Fibroblast of skin of back (primary cell): ENCODE measurements at places on chromosomes 2 and 18.

- DNase-seq: peak; percentile 93
Observed at GRCh38 chr2:232901736-232902578, 31.9 kb downstream of the SNORC start.

DNA sequence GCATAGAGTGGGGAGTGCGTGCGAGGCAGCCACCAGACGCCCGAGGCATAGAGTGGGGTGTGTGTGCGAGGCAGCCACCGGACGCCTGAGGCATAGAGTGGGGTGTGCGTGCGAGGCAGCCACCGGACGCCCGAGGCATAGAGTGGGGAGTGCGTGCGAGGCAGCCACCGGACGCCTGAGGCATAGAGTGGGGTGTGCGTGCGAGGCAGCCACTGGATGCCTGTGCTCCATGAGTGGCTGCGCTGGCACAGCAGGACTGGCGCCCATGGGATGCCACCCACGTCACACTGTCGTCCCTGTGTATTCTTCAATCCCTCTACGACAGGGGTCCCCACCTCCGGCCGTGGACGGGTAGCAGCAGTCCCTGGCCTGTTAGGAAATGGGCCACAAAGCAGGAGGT is 221.9 kb downstream of the HDAC4 start:
- DNase-seq: no peak

GRCh38 chr18:393574-393957 is 106.9 kb downstream of the COLEC12 start:
- DNase-seq: no peak

DNA sequence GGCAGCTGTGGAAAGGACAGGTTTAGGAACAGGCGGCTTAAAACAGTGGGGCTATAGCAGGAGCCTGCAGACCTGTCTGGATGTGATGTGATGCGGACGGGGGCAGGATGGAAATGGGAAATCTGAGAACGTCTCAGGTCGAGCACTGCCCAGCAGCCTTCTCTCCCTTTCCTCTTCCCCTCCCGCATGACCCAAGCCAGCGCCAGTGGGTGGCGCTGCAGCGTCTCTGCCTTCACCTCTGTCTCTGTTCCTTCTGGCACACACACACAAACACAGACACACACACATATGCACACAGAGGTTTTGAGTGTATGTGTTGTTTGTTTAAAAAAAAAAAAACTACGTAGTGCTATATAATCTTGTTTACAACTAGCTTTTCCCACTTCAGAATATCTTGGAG is 82.0 kb upstream of the SLC66A3 start:
- peak; percentile 34 for DNase-seq

- DNase-seq: no peak
Observed at GRCh38 chr18:49628881-49629795, 67.3 kb downstream of the LIPG start.
